CD4-positive, alpha-beta T cell treated with Interleukin-17A for 1 hour (primary cell): ENCODE measurements at places on chromosomes 7 and 10.

GRCh38 chr10:118046395-118047156, at the start of gene RAB11FIP2:
TSS of gene RAB11FIP2 (minus strand) at chr10:118046941. CDS start at chr10:118046163, 778 bp downstream.
- peak; percentile 95 for DNase-seq

GRCh38 chr7:43491123-43491522, 91.8 kb upstream of the STK17A start:
- no peak for DNase-seq

DNA sequence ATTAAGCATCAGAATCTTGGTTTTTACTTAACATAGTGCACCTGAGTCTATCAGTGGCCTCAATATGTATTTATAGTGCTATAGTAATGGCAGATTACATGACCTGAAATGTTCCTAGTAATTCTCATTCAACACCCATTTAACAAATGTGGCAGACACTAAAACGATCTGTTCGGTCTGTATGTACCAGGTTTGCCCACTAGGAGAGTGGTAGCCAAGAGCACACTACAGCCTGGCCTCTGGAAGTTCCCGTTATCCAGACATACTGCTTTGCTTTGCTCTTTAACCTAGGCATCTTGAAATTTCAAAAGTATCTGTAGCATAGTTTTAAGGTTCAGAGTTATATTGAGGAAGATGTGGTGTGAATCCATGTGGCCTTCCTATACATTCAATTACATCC, 395.7 kb upstream of the NRG3 start:
- DNase-seq, result no peak

DNA sequence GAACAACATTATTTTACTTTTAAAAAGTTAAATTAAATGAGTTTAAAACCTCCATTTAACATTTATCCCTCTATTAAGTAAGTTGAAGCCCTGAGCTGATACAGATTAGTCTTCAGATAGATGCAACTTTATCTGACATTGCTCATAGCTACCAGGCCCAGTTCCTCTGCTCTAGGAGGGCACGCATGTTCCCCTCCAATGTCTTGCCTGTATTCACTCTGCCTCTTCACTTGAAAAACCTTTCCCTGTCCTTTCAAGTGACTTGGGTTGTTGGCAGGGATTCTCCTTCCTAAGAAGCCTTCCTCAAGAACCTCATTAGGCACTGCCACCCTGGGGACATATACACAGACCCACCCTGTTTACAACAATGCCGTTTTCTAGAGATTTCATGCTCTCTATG, 270.4 kb downstream of the RELN start:
- DNase-seq, result no peak

GRCh38 chr10:101512738-101513137, 75.3 kb downstream of the POLL start:
- DNase-seq, result no peak

DNA sequence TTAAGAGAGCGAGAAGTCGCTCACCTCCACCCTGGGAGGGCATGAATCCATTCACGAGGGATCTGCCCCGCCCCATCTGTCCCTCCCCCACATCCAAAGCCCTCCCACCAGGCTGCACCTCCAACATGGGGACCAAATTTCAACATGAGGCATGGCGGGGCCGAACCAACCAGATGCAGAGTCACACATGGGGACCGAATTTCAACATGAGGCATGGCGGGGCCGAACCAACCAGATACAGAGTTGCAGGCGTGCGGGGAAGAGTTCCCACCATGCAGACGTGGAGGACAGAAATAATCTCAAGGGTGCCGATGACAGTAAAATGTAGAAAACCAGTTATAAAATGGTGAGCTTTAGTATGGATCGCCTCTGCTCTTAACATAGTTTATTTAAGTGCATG, 564.4 kb downstream of the DNAJB6 start:
- no peak for DNase-seq

- DNase-seq, result no peak
Measured at GRCh38 chr10:24415455-24416125, 206.7 kb downstream of the KIAA1217 start.

DNA sequence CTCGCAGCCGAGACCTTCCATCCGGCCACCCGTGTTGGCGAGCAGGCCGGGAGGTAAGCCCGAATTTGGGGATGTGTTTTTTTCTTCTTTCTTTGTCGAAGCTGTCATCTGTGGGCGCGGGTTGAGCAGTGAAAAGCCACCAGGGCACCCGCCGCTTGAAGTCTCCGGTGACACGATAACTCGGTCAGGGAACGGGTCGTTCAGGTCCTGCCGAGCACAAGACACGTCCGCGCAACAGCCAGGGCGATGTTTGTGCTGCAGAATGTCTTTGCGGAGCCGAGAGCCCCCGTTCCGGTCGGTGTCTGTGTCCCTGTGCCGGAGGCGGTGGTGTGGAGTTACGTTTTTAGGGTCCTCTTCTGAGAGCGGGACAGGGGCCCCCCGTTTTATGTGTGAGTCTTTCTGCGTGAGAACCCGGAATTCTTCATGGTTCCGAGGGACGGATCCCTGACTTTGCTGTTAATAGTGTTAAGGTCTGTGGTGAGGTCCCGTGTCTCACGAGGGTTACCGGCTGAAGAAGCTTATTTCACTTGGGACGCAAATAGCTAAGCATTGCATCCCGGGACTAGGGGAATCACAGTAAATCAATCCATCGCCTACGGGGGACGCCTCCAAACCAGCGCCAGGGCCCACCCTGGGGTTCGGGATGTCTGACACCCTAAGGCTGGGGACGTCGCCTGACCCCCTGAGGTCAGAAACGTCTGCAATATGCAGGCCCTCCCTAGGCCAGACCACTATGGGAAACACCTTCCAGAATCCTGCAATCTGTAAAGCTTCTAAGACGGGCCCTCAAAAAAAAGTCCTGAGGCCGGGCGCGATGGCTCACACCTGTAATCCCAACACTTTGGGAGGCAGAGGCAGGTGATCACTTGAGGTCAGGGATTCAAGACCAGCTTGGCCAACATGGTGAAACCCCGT, 99.5 kb downstream of the ELFN1 start:
- DNase-seq, result no peak

DNA sequence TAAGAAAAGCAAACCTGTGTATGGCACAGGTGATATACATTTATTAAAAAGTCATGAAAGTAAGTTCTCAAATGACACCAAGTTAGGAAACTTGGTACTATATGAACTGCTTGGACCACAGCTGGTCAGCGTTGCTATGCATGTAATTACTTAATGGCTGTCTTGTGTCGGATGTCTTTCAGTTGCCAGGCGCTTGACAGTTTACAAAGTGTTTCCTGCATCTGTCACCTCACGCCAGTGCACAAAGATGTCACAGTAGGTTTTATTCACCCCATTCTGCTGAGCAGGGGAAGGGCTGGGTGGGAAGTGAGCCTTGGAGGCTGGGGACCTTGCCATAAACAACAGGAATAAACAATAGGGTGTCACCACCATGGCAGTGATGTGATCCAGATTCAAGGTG, 35.8 kb downstream of the ADAM12 start:
- no peak for DNase-seq

DNA sequence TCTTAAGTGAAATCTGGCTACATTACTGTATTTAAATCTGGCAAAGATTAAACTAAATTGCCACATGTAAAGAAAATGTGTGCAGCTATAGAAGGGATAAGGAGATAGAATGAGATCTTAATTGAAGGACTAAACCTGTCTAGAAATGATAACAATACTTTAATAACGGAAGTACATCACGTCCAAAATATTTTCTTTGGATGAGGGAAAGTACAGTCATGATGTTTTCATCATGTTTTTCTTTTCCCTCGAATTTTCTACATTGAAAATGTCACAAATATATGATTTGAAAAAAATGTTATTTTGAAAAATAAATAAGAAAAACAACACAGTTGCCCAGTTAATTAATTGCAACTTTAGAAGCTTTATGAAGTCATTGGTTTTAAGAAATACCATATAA, 143.9 kb downstream of the ETV1 start:
- no peak for DNase-seq

GRCh38 chr10:88095778-88096431, 232.5 kb downstream of the PTEN start:
- DNase-seq, result no peak

GRCh38 chr10:44818701-44819127, 92.4 kb upstream of the TMEM72 start:
- no peak for DNase-seq

DNA sequence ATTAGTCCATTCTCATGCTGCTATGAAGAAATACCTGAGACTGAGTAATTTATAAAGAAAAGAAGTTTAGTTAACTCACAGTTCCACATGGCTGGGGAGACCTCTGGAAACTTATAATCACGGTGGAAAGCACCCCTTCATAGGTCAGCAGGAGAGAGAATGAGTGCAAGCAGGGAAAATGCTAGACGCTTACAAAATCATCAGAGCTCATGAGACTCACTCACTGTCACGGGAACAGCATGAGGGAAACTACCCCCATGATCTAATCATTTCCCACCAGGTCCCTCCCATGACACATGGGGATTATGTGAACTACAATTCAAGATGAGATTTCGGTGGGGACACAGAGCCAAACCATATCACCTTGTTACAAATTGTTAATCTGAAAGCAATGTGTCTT, 15.8 kb downstream of the TAS2R39 start:
- DNase-seq, result no peak

- DNase-seq, result no peak
Measured at GRCh38 chr7:54596747-54597146, 54.6 kb downstream of the VSTM2A start.

DNA sequence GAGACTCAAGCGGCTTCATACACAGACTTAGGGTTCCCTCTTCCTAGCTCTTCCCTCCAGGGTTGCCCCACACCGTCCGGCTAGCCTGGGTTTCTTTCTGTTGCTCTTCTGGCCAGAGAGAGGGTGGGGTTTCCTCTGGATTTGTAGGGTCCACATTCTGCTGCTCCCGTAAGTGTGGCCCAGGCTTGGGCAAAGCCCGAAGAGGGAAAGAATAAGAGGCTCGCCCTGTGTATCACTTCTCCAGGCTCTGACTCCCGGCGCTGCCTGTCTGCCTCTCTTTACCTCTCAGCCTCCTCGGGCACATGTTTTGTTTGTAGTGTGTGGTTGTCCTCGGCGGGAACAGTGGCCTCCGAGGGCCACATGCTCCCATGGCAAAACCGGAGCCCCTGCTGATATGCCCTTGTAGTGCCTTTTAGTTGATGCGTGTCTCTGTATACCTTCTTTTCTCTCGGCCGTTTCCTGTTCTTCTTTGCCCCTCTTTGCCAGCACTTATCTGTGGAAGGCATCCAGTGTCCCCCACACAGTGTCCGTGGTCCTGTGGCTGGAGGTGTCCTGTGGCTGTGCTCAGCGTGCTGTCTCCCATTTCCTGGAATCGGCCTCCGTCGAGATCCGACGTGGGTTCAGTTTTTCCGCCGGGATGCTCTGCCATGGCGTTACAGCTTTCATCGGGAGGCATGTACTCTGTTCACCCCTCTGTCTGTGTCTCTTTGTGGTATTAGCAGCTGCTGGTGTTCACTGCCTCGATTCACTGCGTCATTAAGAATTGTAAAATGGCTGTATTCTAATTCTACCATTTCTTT, 102.9 kb downstream of the INPP5A start:
- DNase-seq, result no peak

GRCh38 chr7:114405427-114405826, 9.2 kb upstream of the FOXP2 start:
- no peak for DNase-seq

DNA sequence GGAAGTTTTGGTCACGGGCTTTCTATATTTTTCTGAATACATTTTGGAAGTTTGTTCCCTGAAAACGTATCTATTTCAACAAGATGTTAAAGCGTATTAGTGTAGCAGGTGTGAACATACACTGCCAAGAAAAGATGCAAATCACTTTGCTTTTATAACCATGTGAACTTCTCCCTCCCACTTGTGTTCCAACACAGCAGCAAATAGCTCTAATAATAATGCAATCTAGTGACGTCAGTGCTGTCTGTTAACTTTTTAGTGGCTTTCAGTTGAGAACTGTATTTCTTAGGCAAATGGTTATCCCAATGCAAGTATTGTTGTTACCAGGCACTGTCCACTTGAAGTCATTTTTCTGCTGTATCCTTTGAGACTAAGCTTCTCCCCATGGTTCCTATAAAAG, 188.4 kb upstream of the IGFBP3 start:
- DNase-seq, result no peak

GRCh38 chr7:71311576-71311975, 179.6 kb downstream of the GALNT17 start:
- DNase-seq, result no peak

DNA sequence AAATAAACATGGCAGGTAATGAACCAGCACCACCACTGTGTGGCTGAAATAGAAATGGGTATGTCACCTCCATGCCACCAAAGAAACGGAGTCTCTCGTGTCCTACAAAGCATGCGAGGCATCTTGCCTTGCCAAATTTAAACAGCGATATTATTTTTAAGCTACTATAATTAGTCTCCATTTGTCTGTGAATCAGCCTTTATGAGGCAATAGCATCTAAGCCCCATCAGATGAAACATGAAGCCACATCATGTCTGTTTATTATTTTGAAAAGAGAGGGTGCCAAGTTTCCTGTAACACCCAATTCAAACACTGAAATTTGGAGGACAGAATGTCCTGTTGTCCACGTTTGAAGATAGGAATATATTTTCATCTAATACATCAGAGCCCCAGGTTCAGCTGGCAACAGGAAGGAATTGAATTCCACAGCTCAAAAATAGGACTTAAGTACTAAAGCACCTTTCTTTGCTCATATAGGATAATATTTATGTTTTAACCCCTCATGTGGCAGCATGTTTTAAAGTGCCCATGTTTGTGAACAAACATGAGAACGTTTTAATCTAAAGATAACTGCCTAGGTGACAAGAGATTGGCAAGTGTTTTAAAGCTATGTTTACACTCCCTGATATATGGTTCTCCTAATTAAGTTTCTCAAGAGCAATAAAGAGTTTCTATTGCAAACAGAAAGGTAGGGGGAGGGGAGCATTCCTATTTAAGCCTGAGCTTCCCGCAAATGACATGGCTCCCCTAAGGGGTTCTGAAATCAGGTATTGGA, 86.8 kb downstream of the SORBS1 start:
- no peak for DNase-seq

DNA sequence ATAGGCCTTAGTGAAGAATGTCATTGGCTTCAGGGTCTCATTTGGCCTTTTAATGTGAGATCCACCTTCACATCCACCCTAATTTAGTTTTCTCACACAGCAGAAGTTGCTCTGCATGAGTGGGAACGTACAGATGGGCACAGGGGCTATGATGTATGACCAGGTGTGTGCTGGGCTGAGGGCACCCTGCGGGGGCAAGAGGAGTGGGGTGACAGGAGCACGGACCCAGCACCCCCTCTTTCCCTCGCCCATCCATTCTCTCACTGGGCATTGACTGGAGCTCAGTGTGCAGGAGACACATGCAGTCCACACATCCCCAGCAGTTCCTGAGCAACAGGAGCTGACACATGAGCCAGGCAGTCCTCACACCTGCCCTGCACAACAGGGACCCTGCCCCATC, 95.1 kb upstream of the PPP2R2D start:
- no peak for DNase-seq

DNA sequence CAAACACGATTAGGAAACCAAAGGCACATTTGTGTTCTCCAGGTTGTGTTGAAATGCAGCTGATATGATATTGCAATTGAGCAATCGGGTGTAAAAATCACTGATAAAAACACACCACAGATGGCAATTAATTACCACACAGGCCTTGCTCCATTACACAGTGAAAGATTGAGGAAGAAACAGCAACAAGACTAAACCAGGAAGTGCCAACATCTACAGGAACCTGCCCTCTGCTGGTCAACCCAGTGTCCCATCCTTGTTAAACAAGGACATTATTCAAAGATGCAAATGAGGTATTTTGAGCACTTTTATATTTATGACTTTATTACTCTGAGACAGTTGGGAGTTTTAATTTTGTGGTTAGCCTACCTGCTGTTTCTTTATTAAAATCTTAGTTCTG, 765.6 kb upstream of the GHITM start:
- DNase-seq, result no peak

GRCh38 chr10:132467464-132468149, 70.0 kb upstream of the INPP5A start:
- DNase-seq, result no peak
